ENCODE measurements at places on chromosomes 7 and 10.

DNA sequence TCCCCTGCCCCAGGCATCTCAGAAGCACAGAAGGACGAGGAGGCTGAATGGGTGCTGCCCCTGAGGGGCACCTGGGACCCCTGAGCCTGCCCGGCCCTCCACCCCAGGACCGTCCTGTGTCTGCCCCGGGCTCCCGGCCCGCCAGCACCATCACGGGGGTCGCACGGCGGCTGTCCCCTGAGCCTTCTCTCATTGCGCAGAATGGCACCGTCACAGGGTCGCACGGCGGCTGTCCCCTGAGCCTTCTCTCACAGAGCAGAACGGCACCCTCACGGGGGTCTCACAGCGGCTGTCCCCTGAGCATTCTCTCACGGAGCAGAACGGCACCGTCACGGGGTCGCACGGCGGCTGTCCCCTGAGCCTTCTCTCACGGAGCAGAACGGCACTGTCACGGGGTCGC is 31.5 kb downstream of the FAM20C start:
- DNase-seq, result no peak

DNA sequence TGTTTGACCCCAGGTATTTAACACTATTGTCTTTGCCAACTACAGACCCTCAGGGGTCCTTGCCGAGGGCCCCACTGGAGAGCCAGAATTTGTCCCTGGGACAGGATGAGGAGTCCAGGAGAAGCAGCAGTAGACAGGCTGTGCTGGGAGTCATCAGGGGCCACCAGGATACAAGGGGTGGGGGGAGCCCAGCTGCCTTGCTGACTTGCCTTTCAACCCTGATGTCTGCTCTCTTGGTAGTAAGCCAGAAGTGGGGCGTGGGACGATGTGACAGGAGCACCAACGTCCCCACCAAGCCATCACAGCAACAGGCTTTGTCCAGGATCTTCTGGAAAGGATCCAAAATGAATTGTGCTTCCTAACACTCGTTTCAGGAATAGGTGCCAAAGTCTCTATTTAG is 62.4 kb upstream of the CDCA7L start:
- no peak for DNase-seq

- no peak for DNase-seq
These were observed 1.3 kb downstream of the REPIN1 start for GRCh38 chr7:150369748-150370501.

- DNase-seq, result no peak
These were observed 38.8 kb upstream of the ASL start for GRCh38 chr7:66036788-66037187.

DNA sequence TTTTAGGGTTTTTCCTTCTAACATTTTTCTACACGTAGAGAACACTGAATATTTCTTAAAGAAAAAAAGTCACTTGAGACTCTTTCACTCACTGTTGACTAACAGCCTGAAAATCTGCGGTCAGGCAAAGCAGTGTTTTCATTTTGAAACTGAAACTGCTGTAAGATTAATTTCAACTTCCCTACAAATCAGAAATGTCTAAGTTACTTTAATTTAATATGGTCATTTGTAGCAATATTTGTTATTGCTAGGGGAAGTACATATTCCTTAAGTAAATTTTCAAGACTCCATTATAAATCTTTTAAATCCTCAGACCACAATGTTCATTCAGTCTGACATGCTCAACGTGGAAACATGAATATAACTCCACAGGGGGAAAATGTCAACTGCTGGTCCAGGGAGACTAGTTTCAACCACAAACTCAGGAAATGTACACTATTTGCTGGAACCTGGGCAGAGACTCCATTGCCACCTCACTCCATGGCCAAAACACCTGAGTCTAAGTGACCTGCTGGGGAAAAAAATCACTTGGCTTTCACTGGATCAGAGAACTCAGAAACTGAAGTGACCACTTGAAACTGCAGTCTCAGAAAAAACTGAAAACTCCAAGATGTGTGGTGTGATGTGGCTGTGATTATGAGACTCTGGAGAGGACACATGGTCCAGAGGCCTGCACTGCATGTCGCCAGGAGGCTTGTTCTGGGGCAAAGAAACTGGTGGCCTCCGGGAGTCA is 161.2 kb downstream of the TAX1BP1 start:
- DNase-seq, result no peak
